Left ventricle myocardium inferior (tissue), 1 donor: ENCODE measurements at places on chromosomes 5 and 9.

GRCh38 chr5:80590766-80591165 is 20.7 kb upstream of the ANKRD34B start:
- H3K4me1 ChIP-seq = no peaks in the 10 kb centered on the region
- no peak for DNase-seq
- H3K4me3 ChIP-seq = no peak overlapping the region
- H3K36me3 ChIP-seq = no peaks in the 10 kb centered on the region
- no peak overlapping the region for H3K27ac ChIP-seq

GRCh38 chr9:81560851-81561732 is 128.3 kb downstream of the TLE1 start:
- DNase-seq = no peak
- peaks cover 13% of the 10 kb centered on the region for H3K27me3 ChIP-seq
- H3K36me3 ChIP-seq = no peaks in the 10 kb centered on the region
- no peak overlapping the region for H3K4me3 ChIP-seq

GRCh38 chr9:124128568-124129166 is 117.1 kb downstream of the LHX2 start:
- no peak overlapping the region for H3K27ac ChIP-seq
- H3K36me3 ChIP-seq = no peaks in the 10 kb centered on the region
- H3K27me3 ChIP-seq = peaks cover 51% of the 10 kb centered on the region
- no peak overlapping the region for H3K4me3 ChIP-seq
- no peak for DNase-seq
- no peaks in the 10 kb centered on the region for H3K4me1 ChIP-seq

DNA sequence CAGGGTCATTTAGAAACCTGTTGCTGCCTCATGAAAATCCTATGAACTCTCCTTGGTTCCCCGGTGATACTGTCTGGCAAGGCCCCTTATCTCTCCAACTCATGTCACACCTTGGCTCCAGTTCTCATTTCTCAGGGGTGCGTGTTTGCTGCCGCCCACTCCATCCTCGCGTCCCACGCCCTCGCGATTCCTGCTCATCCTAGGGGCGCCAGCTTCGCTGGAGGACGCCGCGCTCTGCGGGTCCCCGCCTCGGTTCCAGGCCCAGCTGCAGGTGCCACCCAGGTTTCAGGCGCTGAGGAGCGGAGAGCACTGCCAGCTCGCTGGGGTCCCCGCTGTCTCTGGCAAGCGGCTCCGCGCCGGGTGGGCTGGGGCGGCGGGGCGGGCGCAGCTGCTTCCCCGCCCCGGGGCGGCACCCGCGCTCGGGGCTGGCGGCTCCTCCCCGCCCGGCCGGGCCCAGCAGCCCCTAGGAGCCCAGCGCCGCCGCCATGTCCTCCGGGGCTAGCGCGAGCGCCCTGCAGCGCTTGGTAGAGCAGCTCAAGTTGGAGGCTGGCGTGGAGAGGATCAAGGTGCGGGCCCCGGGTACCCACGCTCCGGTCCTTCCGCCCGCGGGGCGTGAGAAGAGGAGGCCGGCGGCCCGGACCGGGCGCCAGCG is at the start of gene GNG10:
TSS of gene GNG10 (plus strand) at position 456 of the 652 bp plus-strand sequence. CDS start at position 486, 30 bp downstream.
- peak within 1 kb of the TSS; percentile 86 for H3K27ac ChIP-seq
- peaks cover 25% of the 10 kb centered on the region for H3K4me1 ChIP-seq
- H3K36me3 ChIP-seq = no peaks in the 10 kb centered on the region
- H3K27me3 ChIP-seq = no peaks in the 10 kb centered on the region
- DNase-seq = peak; percentile 61

DNA sequence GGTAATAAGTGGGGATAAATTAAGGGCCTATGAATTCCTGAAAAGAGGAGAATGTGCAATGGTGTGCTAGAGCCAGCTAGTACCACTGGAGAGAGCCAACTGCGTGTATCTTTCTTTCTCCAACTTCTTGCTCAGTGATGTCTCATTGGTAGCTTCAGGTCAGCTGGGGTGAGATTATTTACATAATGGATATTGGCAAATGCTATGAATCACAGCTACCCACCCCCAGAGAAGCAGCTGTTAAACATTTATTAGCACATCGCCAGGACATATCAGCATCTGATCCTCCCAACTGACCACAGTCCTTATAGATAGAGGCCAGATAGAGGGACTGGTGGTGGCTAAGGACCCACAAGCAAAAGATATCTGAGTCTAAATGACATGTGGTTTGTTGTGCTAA is 421.3 kb downstream of the ACTL7B start:
- no peak for DNase-seq
- H3K4me3 ChIP-seq = no peak overlapping the region
- no peaks in the 10 kb centered on the region for H3K27me3 ChIP-seq
- H3K4me1 ChIP-seq = no peaks in the 10 kb centered on the region

DNA sequence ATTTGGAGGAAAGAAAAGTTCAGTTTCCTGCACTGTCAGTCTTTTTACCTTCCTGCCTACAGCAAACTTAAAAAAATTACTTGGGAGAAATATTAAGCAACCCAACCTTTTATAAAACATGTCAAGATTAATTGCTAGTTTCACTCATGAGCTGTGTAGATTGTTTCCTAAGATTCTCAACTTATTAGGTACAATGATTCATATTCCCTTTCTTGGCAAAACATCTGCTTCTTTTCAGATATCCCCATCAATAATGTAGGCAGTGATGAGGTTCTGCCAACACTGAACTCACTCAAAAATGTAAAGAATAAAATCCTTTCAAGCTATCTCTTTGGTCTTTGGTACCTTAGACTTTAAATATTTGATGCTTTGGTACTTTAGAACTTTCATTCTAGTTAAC is 56.0 kb downstream of the ISL1 start:
- H3K36me3 ChIP-seq = no peaks in the 10 kb centered on the region
- no peak overlapping the region for H3K4me3 ChIP-seq
- DNase-seq = no peak
- no peaks in the 10 kb centered on the region for H3K4me1 ChIP-seq
- no peak overlapping the region for H3K27ac ChIP-seq

DNA sequence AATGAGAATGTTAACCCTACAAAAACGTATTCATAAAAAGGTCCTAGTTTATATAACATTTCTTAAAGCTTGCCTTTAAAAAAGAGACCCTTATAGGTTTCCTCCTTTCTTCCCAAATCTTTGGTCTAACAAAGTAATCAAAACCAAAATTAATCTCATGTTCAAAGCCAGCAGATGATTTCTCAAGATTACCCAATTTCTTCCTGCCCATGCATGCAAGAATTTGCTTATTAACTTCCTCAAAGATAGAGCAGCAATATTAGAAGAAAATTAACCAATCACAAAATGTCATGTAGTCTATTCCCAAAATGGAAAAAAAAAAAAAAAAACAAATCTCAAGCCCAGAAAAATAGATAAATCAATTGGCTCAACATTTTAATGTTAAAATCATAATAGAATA is 114.9 kb downstream of the MLLT3 start:
- no peak for DNase-seq
- no peak overlapping the region for H3K27ac ChIP-seq
- H3K4me3 ChIP-seq = no peak overlapping the region
- no peaks in the 10 kb centered on the region for H3K36me3 ChIP-seq

- no peak overlapping the region for H3K27ac ChIP-seq
- H3K4me3 ChIP-seq = no peak overlapping the region
- H3K4me1 ChIP-seq = peaks cover 23% of the 10 kb centered on the region
- no peak for DNase-seq
- H3K27me3 ChIP-seq = no peaks in the 10 kb centered on the region
- H3K36me3 ChIP-seq = no peaks in the 10 kb centered on the region
These were observed 57.4 kb downstream of the CFAP95 start for GRCh38 chr9:69877852-69878514.

- H3K27me3 ChIP-seq = no peaks in the 10 kb centered on the region
- no peak overlapping the region for H3K27ac ChIP-seq
These were observed 9.0 kb downstream of the TOR1B start for GRCh38 chr9:129811967-129812363.

DNA sequence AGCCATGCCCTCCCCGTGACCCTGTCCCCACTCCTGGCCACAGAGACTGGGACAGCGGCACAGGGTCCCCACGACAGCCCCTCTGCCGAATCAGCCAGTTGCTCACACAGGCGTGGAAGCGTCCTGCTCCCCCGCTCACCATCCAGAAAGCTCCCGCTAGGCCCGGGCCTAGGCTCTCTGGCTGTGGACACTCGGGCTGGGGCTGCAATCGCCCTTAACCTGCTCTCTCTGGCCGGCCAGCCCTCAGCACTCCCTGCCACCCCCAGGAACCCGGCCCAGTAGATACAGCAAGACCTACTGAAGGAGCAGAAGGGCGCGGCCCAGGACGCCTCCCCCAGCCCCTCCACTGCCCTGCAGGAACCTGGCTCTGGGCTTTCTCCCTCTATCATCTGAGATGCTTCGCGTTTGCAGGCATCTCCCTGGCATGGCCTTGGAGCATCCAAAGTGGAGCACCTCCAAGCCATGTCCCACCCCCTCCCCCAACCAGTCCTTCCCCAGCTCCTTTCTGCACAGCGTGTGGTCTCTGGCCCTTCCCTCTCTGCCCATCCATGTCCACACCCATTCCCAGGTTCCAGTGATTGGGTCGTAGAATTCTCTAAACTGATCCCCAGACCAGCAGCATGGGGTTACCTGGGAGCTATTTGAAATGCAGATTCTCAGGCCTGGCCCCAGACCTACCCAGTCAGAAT is 113.7 kb upstream of the LMX1B start:
- peak overlapping the region; percentile 44 for H3K27ac ChIP-seq
- H3K27me3 ChIP-seq = peaks cover 8% of the 10 kb centered on the region
- peaks cover 30% of the 10 kb centered on the region for H3K4me1 ChIP-seq
- peaks cover 17% of the 10 kb centered on the region for H3K36me3 ChIP-seq
- H3K4me3 ChIP-seq = peak overlapping the region; percentile 63
- no peak for DNase-seq

- no peaks in the 10 kb centered on the region for H3K36me3 ChIP-seq
- no peaks in the 10 kb centered on the region for H3K27me3 ChIP-seq
- peak within 1 kb of the TSS; percentile 77 for H3K4me3 ChIP-seq
- peak; percentile 36 for DNase-seq
These were observed at the start of gene PTCH1 for GRCh38 chr9:95516734-95517558. Gene PTCH1, minus strand, starts transcription at chr9:95516971.

GRCh38 chr5:111689357-111689935 is 67.5 kb downstream of the NREP start:
- no peaks in the 10 kb centered on the region for H3K27me3 ChIP-seq
- no peaks in the 10 kb centered on the region for H3K36me3 ChIP-seq
- H3K27ac ChIP-seq = no peak overlapping the region
- DNase-seq = no peak

DNA sequence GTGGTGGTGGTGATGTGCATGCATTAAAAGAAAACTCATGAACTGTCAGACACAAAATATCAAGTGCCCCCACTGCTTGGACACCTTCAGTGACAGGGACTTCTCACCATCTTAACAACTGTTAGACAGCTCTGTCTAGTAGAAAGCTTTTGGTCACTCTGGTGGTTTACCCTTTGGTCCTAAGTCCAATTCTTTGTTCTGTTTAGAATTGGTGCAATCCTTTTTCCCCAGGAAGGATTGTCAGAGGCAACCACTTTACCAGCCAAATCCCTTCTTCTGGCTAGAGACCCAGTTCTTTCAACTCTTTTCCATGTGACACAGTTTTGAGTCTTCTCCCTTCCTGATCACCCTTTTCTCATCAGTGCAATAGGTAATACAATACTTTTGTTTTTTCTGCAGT is 140.2 kb downstream of the SEC61B start:
- no peak overlapping the region for H3K4me3 ChIP-seq
- DNase-seq = no peak
- peaks cover 36% of the 10 kb centered on the region for H3K4me1 ChIP-seq
- H3K27me3 ChIP-seq = peaks cover 6% of the 10 kb centered on the region
- no peak overlapping the region for H3K27ac ChIP-seq

DNA sequence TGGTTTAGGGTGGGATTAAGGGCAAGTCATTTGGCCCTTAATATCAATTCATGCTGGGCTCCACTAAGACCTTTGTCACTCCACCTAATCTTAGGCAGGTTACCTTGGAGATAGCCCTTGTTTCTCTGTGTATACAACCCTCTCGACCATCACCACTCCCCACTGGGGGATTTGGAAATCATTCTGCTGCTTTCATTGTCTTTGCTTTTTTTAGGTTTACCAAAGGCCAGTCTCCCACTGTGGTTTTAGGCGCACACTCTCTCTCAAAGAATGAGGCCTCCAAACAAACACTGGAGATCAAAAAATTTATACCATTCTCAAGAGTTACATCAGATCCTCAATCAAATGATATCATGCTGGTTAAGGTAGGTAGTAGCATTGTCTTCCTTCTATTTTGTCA is 6.2 kb downstream of the GZMK start:
- no peak overlapping the region for H3K4me3 ChIP-seq
- H3K4me1 ChIP-seq = no peaks in the 10 kb centered on the region
- H3K27ac ChIP-seq = no peak overlapping the region
- H3K36me3 ChIP-seq = no peaks in the 10 kb centered on the region
- H3K27me3 ChIP-seq = peaks cover 3% of the 10 kb centered on the region
